Dermis microvascular lymphatic vessel endothelial cell (primary cell): ENCODE measurements at places on chromosomes 12 and 14.
A peak's percentile ranks its signal among the peaks of the same experiment; 100 is the strongest.

DNA sequence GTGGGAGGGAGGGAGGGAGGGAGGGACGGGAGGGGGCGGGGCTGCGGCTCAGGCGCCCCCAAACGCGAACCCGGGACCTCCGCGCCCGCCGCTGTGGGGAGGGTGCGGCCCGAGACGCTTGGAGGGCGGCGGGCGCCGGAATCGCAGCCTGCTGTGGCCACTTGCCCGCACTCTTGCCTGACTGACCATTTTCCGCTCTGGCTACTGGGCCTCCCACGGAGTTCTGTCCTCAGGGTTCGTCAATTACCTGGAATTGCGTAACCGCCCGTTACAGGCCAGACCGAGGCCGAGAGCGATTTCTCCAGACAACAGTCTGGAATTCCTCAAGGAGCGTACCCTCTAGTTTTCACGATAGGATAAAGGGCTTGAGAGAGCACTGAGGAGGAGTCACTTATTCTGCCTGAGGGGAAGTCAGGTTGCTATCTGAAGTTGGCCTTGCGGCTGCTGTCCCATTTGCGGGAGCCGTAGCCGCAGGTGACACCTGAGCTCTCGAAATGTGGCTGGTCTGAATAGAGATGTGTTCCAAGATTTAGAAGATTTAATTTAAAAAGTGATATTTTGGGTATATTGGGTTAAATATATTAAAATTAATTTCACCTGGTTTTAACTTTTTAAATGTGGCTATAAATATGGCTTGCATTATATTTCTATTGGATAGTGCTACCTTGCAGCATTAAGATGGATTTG is 446 bp upstream of the ZNF641 start:
- no peak for DNase-seq

DNA sequence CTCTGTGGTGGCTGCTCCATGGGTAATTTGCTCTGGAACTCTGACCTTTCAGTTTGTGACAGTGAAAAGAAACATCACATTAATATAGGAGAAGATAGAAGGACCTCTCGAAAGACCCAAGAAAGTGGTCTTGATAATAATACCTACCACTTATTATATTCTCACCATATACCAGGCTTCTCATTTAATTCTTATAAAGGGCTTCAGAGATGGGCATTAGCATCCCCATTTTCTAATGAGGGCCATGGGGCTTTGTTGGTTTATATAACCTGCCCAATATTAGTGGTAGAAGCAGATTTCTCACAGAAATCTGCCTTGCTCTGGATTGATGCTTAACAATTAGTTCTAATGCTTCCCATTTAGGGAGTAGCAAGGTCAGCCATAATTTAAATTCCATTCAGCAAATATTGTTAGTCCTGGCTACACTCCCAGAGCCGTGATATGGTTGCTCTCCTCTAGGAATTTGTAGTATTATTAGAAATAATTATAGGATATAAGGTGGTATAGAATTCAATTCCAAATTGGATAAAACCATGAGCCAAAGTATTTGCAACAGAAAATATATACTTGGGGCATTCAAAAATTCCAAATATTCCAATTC is 7.4 kb upstream of the AMIGO2 start:
- no peak for DNase-seq

GRCh38 chr12:65960820-65961189 is 136.5 kb downstream of the HMGA2 start:
- DNase-seq, result no peak

- peak; percentile 63 for DNase-seq
These were observed 268.9 kb downstream of the RAD51B start for GRCh38 chr14:68088451-68088854.

DNA sequence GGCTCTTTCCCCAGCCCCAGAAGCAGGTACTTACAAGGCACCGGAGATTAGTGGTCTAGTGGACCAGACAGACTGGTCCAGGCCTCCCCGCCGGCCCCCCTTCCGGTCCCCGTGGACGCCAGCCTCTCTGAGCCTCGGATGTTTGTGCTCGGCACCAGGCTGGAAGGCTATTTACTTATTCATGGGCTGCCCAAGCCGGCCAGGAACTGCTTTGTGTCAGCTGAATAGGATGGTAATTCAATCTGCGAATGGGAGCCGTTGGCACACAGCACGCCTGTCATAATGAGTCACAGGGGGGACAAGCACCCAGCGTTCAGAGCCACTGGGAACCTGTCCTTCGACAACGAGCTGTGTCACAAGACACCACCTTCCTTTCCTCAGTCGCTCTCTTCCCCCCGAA is 82.3 kb downstream of the RIMBP2 start:
- no peak for DNase-seq

DNA sequence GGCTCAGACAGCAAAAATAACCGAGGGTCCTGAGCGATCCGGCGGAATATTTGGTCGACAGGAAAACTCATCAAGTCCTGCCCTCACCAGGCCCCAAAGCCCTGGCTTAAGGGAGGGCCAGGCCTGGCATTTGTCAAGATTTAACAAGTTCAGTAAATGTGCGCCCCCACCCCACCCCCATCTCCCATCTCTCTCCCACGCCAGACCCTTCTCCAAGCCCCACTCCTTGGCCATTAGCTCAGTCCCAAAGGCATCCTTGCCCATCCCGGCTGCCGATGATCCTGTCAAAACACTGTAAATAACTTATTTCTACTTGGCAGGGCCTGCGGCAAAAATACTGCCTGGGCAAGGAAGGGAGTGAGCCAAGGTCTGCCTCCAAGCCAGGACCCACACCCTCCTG is 52.8 kb downstream of the ITPK1 start:
- no peak for DNase-seq

DNA sequence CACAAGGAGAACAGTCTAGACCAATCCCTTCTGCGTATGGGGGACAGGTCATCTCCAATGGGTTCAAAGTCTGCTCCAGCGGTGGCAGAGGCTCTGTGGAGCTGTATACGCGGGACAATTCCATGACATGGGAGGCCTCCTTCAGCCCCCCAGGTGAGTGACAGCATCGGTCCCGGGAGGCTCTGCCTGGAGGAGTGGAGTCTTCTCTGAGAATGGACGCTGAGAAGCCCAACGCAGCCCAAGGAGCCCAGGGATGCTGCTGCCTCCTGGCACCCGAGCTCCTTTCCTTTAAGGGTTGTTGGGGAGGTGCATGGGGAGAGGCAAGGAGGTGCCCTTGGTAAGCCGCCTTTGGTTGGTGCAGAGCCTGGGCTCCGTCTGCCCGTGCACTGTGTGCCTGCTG is 28.2 kb downstream of the ADGRD1 start:
- DNase-seq, result no peak

GRCh38 chr12:49223122-49223521 is 34.2 kb upstream of the TUBA1A start:
- DNase-seq, result no peak

- DNase-seq, result no peak
These were observed 360.4 kb upstream of the MDGA2 start for GRCh38 chr14:48035836-48036235.

GRCh38 chr14:41859336-41859735 is 252.7 kb downstream of the LRFN5 start:
- DNase-seq, result no peak

DNA sequence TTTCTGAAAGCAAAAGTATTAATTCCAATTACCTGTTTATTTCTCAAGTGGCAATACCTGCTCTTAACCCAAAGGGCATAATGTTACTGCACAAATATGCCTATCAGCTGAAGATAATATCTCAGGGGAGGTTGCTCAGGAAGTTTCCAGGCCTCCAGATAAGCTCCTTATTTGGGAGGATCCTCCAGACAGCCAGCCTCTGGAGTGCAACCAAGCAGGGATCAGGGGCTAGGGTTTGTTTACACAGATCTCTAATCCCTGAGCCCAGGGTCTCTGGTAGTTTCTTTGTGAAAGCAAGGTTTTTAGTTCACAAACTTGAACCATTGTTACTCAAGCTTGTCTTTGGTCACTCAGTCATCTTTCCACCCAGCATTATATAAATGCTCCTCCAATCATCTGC is 124.4 kb downstream of the SLC38A4 start:
- DNase-seq, result no peak

DNA sequence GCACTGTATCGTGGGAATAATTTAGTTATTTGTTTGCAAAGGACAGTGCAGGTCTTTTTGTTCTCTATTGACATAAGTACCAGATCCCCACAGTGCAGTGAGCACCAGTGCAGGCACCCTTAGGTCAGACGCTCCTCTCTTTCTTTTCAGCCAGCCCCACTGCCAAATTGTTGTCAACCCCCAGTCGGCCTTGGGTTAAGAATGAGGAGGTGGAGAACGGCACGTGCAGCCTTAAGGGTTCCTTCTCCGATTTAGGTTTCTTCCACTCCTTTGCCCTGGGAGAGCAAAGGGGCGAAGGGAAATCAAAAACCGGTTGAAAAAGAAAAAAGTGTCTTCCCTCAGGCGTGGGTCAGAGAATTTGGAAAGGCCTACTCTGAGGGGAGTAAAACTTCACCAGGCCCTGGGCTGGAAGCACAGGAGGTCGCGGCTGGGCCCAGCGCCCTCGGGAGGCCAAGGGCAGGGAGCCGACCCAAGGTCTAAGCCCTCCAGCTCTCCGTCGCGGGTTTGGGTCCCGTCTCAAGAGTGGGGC is 4.3 kb downstream of the PAX9 start:
- DNase-seq, result no peak

DNA sequence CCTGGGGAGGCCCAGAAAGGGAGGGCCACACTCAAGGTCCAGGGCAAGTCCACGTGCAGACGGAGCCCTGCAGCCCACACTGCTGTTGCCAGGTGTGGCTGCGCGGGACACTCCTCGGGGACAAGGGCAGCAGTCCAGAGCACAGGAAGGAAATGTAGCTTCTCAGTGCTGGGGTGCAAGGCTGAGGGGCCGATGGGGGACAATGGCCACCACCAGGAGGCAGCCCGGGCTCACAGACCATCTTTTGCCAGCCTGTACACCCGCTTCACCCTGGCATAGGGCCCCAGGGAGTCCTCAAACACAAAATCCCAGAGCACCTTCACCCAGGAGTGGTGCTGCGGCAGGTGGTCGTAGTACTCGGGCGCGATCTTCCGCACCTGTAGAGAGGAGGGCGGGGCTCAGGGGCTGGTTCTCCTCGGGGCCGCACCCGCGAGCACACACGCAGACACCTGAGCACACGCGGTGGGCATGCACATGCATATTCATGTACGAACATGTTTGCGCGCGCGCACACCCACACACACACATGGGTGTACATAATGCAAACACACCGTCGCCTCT is 12.8 kb downstream of the DEGS2 start:
- DNase-seq, result no peak

- peak; percentile 68 for DNase-seq
These were observed 157.1 kb upstream of the CCND2 start for GRCh38 chr12:4116251-4117111.

DNA sequence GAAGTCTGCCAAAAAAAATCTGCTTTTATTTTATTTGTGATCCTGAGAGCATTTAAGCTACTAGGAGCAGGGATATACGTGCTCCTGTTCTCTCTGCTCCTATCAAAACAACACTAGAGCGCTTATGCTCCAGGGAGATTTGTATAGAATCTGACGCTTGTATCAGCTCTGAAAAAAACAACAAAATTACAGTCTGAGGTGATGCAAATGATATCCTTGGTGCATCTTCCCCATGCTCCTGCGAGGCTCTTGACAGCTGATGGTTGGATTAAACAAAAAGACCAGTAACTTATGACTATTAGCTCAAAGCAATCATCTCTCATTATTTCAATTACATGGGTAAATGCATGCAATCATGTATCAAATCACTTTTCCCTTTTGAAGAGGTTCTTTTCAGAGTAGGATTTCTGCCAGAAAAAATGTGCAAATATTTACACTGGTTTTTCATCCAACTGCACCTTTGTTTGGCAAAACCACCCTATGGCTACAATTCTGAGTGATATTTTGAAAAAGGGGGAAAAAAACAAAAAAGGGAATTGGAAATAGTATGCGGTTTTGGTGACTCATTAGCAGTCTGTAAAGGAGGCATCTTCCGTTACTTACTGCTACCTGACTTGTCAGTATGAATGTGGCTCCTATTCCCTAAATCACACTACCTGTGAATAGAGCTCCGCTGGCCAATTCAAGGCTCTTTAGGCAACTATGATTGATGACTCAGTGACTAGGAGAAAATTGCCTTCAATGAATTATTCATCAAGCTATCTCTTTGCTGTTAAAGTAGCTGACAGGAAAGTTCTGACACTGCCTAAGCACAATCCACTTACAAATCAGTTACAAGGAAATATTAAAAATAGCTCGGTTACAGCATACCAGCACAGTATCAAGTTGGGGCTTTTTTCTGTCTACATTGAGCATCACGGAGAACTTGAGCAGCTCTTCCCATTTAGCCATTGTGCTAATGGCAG is 450.0 kb downstream of the FOXG1 start:
- DNase-seq, result peak; percentile 20

DNA sequence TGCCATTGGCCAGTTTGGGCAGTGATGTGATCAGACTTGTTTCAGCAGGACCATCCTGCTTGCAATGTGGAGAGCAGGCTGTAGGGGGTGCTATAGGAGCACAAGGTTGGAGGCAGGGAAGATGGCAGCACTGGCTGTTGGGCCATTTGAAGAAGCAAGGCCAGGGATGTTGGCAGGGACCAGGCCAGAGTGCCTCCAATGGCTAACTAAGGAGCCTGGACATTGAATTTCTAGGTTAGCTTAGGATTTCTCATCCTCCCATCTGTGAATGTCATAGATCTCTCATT is 23.5 kb downstream of the FGF23 start:
- peak; percentile 21 for DNase-seq

- DNase-seq, result no peak
These were observed 40.4 kb upstream of the GTF2A1 start for GRCh38 chr14:81261176-81261575.

DNA sequence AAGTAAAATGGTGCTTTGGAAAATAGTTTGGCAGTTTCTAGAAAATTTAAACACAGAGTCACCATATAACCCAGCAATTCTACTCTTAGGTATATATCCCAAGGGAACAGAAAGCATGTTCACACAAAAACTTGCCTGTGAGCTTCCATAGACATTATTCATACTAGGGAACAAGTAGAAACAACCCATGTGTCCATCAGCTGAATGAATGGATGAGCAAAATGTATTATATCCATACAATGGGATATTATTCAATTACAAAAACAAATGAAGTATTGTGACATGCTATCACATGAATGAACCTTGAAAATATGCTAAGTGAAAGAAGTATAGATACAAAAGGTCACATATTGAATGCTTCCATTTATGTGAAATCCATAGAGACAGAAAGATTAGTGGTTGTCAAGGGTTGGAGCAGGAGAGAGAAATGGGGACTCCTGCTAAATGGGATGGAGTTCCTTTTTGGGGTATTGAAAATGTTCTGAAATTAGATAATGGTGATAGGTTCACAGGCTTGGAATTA is 7.9 kb downstream of the SLC10A1 start:
- no peak for DNase-seq

GRCh38 chr12:11704089-11704488 is 54.6 kb downstream of the ETV6 start:
- no peak for DNase-seq

- DNase-seq, result no peak
These were observed 68.7 kb downstream of the CCDC88C start for GRCh38 chr14:91348845-91349465.
